ENCODE measurements at places on chromosomes 11 and 22.

GRCh38 chr11:95231881-95232605, 1.0 kb upstream of the SESN3 start:
- peak; percentile 0 for ATAC-seq

DNA sequence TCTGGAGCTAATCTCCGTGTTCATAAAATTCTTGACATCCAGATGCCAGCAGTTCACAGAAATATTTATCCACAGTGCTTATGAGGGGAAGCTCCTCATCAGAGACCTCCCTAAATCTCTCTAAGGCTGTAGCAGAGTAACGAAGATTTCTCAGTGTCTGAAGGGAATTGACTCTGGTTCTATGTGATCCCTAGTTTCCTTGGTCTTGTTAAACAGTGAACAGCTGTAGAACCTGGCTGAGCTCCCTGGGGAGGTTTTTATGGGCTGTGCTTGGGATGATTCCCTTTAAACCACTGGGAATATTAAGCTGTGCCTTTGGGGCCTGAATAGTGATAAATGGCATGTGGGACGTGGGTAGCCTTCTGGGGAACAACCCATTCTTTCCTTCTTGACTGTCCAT, 43.7 kb upstream of the ARHGAP20 start:
- no peak for ATAC-seq

DNA sequence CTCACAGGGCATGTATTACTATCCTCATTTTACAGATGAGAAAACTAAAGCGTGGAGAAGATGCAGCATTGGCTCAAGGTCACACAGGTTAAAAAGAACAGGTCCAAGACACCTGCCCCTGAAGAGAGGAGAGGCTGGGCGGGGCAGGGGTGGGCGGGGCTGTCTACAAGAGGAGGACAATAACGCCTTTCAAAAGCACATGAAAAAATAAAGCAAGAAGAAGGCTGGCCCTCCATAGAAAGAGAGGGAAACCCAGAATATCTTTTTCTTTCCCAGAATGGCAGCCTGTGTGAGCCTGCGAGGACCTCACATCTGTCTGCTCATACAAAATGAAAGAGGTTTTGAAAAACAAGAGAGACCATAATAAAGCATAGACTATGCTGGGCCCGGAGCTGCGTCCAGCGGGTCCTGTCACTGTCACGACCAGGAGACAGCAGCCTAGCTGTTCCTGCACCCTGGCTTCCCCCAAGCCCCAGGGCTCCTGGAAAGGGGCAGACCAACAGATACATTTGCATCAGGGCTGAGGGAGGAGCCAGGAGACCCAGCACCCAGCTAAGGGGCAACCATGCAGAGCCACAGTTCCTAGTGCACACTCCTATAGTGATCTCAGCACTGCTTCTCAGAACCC, 61.6 kb downstream of the DSCAML1 start:
- peak; percentile 14 for ATAC-seq

GRCh38 chr11:20467487-20468185, 80.1 kb downstream of the PRMT3 start:
- ATAC-seq = no peak

GRCh38 chr11:16781936-16782919, 43.8 kb downstream of the C11orf58 start:
- no peak for ATAC-seq

GRCh38 chr22:32329202-32329645, 28.4 kb upstream of the RFPL3 start:
- no peak for ATAC-seq

DNA sequence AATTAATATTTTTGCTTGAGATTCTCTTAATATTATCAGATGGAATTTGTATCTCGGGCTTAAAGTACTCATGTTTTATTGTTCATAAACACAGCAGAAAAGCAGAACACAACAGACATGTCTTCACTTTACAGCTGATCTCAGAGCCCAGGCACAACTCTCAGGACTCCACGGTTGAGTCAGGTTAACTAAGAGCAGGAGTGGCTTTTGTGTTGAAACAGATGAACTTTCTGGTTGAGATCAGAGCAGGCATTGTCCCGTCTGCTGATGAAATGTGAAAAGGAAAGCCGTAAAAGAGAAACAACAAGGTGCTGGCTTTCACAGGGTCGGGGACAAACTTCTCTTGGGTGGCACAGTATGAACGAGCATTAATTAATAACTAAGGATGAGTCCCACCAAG, 49.0 kb downstream of the JHY start:
- no peak for ATAC-seq

DNA sequence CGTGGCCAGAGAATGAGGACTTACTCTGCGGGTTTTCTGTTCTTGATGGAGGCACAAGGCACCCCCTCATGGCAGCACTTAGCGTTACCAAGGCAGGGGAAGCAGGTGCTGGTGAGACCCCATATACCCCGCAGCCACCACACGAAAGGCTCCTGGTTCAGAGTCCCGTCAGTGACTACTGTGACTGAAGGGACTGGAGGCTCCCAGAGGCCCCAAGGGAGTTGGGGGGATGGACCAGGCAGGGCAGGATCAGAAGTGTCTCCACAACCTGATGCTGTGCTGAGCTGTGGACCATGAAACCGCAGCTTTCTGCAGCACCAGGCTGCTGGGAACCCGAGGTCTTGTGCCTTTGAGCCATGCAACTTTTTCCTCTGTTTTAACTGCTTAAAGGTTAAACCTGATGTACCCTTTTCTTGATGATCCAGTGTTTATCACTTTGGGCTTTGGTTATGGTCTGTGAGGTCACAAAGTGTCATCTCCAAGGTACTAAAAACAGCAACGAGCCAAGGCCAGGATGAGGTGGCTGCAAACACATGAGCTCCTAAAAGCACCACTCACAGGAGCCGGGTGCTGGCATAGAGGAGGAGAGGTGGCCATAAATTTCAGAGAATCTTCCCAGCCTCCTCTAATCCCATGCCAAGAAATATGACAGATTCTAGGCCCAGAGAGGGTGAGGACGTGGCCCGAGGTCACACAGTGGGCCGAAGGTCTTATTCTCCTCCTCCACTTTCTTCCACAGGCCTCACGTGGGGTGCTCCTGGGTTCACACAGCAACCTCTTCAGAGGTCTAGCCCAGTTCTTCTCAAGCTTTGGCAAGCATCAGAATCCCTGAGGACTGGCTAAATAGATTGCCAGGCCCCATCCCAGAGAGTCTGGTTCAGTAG, 4.2 kb upstream of the LRRC32 start:
- no peak for ATAC-seq

- peak; percentile 15 for ATAC-seq
Observed at GRCh38 chr11:10302359-10302743, 2.5 kb upstream of the ADM start.

GRCh38 chr22:20116376-20116950, 559 bp downstream of the RANBP1 start:
- peak; percentile 9 for ATAC-seq

GRCh38 chr22:43849731-43850130, 12.6 kb downstream of the SULT4A1 start:
- no peak for ATAC-seq

DNA sequence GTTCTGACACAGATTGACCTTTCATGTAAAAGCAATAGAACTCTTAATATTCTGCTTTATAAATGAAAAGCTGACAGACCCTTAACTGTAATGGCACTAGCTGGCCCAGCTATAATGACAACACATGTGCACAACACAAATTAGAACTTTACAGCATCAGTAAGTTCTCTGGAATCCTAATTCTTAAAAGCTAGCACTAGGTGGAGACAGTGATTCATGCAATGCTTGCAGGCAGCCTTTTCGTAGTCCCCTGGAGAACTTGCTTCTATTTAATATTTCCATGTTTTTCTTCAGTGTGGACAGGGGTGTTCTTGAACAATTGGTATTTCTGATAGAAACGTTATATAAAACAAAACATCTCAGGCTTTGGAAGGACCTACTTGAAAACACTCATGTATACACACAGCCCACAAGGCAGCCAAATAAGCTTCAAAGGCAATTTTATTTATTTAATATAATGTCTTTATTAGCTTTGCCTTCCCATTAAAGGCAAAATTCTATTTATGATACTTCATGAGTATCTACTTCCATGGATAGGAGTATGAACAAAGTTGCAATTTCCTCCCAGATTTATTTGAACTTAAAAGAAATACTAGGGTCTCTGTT, 374.3 kb upstream of the MPPED2 start:
- peak; percentile 59 for ATAC-seq

- no peak for ATAC-seq
Observed at GRCh38 chr11:100785148-100785983, 98.3 kb downstream of the ARHGAP42 start.

DNA sequence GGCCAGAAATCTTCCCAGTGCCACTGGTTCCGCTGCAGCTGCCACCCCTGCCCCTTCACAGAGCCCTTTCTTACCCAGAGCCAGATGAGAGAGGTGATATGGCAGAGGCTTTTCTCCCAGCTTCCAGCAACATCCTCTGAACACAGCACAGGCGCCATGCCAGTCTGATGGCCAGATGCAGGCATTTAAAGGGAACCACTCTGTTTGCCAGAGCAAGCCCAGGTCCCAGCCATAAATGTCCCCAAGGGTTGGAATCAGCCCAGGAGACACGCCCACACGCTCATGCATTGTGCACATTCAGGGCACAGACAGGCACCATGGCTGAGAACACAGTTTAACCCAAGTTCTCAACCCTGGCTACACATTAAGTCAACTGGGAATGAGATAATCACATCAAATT, 114.3 kb upstream of the CSNK2A3 start:
- ATAC-seq = peak; percentile 18

- ATAC-seq = no peak
Observed at GRCh38 chr11:127790592-127790991, 790.0 kb upstream of the KIRREL3 start.

DNA sequence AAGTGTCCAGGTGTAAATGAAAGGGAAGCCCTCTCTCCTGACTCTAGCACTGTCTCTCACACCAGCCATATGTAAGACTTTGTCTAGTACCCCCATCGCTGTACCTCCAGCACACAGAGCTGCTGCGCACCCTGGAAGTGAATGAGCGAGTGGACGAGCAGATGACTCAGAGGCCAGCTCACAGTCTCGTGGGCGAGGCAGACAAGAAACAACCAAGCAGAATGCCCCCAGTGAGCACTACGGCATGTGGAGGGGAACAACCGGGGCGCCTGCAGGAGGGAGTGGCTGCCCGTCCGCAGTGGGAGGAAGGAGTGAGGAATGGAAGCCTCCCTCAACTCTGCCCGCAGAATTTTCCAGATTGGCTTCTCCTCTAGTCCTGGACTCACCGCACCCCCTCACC, 46.4 kb downstream of the MCM5 start:
- ATAC-seq = peak; percentile 91

GRCh38 chr11:18721561-18722292, 4.3 kb downstream of the IGSF22 start:
- peak; percentile 84 for ATAC-seq

- no peak for ATAC-seq
Observed at GRCh38 chr22:49667236-49667635, 160.4 kb downstream of the BRD1 start.

- no peak for ATAC-seq
Observed at GRCh38 chr11:104967534-104968354, 630 bp downstream of the CASP4 start.

- no peak for ATAC-seq
Observed at GRCh38 chr11:102280245-102280833, 36.9 kb upstream of the BIRC3 start.

- no peak for ATAC-seq
Observed at GRCh38 chr22:26170112-26170492, 840 bp downstream of the SEZ6L start.

DNA sequence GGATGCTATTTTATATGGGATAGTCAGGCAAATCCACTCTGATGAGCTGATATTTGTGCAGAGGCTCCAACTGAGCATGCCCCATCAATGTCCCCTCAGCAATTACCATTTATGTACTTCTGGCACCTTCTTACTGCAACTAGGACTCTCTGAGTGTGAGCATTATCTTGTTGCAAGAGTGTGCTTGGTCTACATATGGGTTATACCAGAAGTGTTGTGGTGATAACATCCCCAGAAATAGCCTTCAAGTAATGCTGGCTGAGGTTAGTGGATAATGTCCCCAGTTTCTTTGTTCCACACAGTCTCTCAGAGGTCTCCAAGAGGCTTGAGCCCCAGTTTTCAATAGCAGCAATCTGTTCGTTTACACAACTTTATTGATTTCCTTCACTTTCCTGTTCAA, 408.6 kb downstream of the JRKL start:
- ATAC-seq = no peak

DNA sequence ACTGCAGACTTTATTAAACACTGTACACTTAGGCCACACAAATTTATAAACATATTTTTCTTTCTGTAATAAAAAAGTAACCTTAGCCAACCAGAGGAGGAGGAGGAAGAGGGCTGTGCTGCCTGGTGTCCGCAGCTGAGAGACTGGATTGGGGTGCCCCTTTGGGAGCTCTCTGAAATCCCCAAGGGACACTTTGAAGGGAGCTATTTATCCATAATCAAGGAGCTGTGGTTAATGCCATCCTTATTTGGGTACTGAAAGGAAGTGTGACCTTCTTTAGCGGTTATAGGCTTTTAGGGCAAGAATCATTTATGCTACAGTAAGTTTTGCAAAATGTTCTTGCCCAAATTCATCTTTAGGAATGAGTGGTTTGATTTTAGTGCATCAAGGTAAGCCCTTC, 125.8 kb downstream of the RASSF10 start:
- ATAC-seq = peak; percentile 31

DNA sequence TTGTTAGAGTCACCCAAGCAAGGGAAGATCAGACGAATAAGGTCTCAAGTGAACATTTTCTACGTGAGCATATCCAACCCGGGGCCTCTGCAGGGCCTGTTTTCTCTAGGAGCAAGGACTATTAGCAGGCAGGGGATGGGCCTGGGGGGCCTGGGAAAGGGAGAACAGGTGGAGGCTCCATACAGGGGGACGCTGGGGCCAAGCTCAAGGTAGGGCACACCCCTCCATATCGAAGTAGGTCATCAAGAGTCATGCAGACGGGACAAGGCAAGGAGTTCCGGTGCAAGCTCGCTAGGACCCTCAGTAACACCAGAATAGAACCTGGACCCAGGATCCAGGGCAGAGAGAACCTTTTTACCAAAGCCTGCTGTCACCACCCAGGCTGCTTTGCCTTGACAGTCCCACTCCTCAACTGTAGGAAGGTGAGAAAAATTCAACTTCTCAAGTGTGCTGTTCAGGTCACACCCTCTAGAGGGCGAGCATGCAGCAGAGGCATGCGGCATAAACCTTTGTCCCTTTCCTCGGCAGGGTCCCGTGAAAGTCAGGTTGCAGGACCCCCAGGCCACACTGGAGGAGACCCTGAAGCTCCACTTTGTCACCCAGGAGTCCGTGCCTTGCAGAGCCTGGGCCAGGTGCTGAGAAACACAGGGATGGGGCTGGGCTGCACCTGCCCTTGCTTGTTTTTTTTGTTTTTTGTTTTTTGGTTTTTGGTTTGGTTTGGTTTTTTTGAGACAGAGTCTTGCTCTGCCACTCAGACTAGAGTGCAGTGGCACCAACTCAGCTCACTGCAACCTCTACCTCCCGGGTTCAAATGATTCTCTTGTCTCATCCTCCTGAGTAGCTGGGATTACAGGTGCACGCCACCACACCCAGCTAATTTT, 8.6 kb upstream of the APOBEC3B start:
- ATAC-seq = peak; percentile 29

Measured in motor neuron (in vitro differentiated cells).